Left hindlimb (tissue), 1 donor: ENCODE measurements at places on chromosomes 1 and 21.

- DNase-seq = no peak
These were observed 34.3 kb upstream of the PDE9A start for GRCh38 chr21:42619166-42619565.

DNA sequence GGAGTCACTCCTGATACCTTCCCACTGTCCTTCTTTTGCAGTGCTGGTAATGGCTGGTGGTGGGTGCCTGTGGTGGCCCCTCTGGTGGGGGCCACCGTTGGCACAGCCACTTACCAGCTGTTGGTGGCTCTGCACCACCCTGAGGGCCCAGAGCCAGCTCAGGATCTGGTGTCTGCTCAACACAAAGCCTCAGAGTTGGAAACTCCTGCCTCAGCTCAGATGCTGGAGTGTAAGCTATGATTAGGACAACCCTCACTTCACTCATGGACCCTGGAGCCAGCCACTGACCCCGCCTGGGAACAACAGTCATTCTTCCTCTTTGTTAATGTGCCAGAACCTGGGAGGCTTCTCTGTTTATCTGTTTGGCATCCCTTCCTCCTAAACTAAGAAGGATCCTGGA, 1.1 kb upstream of the ATP8B2 start:
- no peak for DNase-seq

- no peak for DNase-seq
These were observed 22.8 kb downstream of the INSL5 start for GRCh38 chr1:66778266-66778665.

DNA sequence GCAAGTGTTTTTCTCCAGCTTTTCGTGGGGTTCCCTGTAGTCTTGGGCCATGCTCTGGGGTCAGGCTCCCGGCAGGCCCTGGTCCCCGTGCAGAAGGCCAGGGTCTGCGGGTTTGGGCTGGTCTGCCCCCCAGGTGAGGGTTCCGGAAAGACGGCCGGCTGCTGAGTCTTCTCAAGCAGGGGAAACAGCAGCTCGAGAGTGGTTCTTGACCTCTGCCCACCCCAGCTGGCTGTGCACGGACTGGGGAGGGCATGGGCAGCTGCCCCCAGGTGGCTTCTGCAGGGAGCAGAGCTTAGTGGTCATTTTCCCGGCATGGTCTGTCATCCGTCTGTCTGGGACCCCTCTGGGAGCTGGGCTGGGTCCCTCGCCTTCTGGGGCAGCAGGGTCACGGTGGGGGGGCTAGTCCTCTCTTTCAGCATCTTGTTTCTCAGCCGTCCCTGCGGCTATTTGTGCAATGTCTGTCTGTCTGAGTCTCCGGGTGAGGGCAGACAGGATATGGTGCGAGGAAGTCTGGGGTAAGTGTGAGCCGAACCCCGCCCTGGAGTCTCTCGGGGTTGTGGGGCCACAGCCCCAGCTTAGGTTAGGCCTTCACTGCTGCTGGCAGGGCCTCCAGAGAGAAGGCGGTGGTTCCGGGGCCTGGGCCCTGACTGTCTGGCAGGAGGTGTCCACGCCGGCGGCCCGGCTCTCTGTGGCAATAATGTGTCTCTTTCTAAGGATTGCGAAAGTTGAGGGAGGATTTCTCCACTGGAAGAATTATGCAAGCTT, 6.1 kb downstream of the SKI start:
- peak; percentile 69 for DNase-seq

DNA sequence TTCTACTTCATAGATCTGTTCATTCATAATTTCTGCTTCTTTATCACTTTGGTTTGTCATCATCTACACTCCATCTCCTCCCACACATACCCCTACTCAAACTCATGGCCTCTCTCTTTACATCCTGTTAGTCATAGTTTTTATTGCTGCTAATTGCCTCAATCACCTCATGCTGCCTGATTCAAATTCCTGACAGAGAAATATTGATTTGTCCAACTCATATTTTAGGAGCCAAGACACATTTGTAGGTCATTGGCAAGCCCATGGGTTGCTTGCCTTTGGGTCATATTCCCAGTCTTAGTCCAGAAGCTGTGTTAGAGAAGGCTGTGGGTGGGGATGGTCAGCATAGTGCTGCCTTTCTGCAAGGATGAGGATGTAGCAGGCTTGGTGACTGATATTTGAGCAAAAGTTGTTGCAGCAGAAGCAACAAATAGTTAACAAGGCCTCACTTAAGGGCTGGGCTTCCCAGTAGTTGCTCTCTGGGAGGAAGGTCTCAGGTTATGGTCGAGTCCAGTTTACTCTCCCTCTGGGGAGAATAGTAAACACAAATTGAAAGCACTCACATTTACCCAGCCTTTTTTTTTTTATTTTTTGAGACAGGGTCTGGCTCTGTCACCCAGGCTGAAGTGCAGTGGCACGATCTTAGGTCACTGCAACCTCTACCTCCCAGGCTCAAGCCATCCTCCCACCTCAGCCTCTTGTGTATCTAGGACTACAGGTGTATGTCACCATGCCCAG, 22.4 kb upstream of the EPS15 start:
- no peak for DNase-seq

DNA sequence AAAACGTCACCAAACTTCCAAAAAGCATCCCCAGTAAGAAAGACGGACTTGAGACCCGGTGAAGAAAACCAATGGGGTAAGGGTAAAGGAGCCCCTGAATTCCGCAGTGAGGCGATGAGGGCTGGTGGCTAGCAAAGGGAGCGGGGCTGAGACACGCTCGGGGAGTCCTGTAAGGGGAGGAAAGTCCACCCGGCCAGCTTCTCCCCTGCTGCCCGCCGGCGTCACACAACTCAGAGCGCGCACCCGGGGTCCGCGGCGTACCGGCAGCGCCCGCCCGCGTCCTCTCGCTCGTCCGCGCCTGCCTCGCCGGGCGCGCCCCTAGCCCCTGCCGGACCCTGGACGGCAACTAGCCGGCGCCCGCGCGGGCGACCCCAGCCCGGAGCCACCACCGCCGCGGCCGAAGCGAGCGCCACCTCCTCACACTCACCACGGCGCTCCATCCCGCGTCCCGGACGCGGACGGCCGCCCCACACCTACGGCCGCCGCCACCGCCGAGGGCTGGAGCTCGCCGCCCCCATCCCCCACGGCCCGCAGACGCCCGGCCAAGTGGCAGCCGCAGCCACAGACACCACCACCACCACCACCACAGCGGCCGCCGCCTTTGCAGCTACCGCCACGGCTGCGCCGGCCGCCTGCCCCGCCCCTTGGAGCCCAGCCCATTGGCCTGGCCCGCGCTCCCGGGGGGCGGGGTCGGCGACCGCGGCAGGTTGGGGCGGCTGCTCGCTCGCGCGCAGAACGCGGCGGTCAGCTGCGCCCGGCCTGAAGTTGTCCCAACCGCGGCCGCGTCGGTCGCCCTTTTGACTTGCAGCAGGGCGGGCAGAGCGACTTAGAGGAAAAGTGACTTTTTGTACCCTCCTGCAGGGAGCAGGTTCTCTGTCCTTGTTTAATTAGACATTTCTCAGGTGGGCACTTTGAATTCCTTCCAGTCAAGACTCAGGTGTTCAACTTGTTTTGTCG, 10.0 kb upstream of the ARHGAP29 start:
- DNase-seq = peak; percentile 67

DNA sequence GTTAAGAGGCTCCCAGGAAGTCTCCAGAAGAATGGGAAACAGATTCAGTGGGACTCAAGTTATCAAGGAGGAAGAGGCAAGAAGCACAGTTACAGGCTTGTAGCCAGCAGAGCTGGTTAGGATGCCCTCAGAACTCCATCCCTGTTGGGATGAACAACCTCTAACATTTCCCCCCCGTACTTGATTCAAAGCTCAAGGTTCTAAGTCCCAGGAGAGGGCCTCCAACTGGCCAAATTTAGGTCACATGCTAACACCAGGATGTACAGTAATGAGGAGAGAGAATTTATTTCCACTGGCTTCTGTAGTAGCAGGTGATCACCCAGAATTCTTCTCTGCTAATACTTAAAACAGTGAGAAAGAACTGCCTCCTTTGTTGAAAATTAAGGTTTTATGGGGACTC, 22.3 kb upstream of the HSPA13 start:
- no peak for DNase-seq

DNA sequence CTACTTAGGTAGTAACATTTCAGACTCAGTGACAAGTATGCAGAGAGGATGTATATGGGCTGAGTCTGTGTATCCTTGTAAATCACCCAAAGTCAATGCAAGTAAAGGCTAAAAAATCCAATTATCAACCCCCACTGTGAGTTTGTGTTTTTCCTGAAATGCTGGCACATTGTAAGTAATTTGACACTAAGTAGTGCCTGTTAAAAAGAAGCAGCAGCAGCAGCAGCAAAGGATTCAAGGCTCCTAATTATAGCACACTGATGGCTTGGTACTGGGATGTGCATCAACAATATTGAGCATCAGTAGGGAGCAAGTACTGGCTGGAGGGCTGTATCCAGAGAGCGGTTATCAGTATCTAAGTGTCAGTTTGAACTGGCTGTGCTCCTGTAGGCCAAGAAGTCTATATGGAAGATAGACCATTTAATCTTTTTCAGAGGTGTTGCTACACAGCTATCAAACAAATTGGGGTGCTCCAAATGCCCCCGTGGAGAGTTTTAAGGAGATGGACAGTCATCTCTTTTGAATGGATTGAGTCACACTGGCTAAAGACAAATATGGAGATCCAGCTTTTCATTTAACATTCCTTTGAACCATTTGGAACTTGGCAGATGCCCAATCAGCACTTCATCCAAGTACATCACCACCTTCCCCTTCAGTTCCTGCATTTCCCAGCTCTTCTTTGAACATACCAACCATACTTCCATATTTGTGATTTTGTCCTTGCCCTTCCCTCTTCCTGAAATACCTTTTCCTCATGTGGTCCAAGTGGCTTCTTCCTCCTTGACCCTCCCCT, 241.2 kb upstream of the ST6GALNAC5 start:
- DNase-seq = no peak

DNA sequence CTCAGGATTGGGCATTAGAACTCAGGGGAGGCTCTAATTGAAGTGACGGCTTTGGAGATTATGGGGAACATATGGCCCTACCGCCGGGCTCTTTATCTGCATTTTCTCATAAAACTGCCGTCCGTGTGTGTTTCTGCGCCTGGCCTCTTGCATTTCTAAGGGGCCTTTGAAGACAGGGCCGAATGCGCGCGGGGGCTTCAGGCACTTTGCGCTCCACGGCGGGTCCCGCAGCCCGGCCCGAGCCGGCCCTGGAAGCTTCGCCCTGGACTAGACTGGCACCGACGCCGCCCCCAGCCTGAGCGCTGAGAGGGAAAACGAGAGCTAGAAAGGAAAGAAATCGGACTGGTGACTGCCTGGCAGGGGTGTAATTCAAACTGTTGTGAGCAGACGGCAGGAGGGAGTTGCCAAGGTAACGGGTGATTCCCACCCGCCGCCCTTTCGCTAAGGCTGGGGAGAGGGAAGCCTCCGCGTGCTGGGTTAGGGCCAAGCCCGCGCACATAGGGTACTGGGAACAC, 120.7 kb downstream of the LMX1A start:
- peak; percentile 39 for DNase-seq

- DNase-seq = no peak
These were observed 257.2 kb downstream of the FGGY start for GRCh38 chr1:59554011-59554663.

GRCh38 chr1:103265551-103265950, 157.2 kb upstream of the COL11A1 start:
- no peak for DNase-seq
